ENCODE measurements at places on chromosomes 11 and 22. TPM values are rescaled to one million over a fixed set of nuclear protein-coding genes. Genes with fewer than 3 reads are reported as not detected.

Gene C11orf52
- 3.0 TPM for total RNA-seq

Gene SAA1
- not detected for total RNA-seq

Gene P2RY6
- total RNA-seq, result 0.38 TPM

Gene RASL10A
- 0.69 TPM for total RNA-seq

Gene APLNR
- total RNA-seq, result 0.50 TPM

Gene UBQLNL
- total RNA-seq, result 0.22 TPM

Gene PGA5
- total RNA-seq, result 1.0 TPM

Gene CHRNA10
- total RNA-seq, result 0.62 TPM

Gene CCDC87
- total RNA-seq, result 0.85 TPM

Gene TSSK2
- not detected for total RNA-seq

Gene ISX
- 0.39 TPM for total RNA-seq

Gene CELF1
- 113 TPM for total RNA-seq

Gene PLEKHB1
- 9.7 TPM for total RNA-seq

Gene UQCC3
- total RNA-seq, result 10.1 TPM

Gene PHLDB1
- 44.4 TPM for total RNA-seq

Gene CLCF1
- 0.81 TPM for total RNA-seq

Gene TRMT2A
- total RNA-seq, result 47.5 TPM

GRCh38 chr11:132095230-132096131, 725.1 kb downstream of the NTM start:
- ATAC-seq, result no peak

- no peak for ATAC-seq
Observed at GRCh38 chr11:20467487-20468185, 80.1 kb downstream of the PRMT3 start.

GRCh38 chr11:76515494-76515893, 70.7 kb downstream of the EMSY start:
- ATAC-seq, result no peak

- ATAC-seq, result peak; percentile 5
Observed at GRCh38 chr11:63488789-63489188, 2.2 kb downstream of the PLAAT5 start.

DNA sequence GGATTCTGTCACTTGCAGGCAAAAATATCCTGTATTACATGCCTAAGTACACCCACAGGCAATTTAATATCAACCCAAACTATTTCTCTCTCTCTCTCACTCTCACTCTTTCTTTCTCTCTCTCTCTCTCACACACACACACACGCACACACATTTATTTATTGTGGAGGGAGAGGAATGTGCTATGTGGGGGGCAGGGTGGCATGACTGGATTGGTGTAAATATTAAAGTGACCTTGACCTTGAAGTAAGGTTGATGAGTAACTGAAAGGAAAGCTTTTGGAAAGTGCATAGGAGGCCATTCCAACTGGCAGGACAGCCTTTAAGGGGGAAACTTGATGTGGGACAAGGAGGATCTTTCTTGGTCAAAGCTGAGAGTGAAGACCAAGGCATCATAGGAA, 589.7 kb upstream of the KIRREL3 start:
- no peak for ATAC-seq

GRCh38 chr22:36863281-36863680, 2.5 kb downstream of the NCF4 start:
- no peak for ATAC-seq

DNA sequence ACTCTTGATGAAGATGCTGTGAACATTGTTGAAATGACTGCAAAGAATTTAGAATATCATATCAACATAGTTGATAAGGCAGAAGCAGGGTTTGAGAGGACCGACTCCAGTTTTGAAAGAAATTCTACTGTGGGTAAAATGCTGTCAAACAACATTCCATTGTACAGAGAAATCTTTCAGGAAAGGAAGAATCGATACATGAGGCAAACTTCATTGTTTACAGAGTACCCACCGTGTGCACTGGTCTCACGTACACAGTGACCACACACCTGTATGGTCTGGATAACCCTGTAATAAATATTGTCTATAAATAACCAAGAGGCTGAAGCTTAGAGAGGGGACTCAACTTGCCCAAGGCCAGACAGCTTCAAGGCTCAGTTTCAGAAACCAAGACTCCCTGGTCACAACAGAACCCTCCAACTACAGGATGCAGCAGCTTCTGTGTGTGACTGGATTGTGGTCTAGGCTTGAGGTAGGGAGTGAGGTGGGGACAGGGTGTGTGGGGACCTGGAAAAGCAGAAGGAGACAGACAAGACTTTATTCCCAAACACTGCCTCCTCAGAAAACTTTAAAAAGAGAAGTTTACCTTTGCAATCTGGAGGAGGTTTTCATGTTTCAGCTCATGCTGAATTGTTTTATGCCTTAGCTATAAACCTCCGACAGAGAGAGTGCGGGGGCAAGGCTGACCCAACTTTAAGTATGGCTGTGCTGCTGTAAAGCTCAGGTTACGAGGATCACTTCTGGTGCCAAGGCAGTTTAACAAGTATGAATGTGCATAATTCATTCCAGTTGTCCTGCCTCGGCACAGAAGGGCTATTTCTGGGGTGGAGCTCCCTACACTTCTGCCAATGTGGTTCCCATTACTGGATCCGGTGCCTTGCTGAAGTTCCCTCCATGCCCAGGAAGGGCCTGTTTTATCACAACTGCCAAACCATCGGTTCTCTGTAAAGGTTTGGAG, 372.6 kb upstream of the NARS2 start:
- peak; percentile 91 for ATAC-seq

DNA sequence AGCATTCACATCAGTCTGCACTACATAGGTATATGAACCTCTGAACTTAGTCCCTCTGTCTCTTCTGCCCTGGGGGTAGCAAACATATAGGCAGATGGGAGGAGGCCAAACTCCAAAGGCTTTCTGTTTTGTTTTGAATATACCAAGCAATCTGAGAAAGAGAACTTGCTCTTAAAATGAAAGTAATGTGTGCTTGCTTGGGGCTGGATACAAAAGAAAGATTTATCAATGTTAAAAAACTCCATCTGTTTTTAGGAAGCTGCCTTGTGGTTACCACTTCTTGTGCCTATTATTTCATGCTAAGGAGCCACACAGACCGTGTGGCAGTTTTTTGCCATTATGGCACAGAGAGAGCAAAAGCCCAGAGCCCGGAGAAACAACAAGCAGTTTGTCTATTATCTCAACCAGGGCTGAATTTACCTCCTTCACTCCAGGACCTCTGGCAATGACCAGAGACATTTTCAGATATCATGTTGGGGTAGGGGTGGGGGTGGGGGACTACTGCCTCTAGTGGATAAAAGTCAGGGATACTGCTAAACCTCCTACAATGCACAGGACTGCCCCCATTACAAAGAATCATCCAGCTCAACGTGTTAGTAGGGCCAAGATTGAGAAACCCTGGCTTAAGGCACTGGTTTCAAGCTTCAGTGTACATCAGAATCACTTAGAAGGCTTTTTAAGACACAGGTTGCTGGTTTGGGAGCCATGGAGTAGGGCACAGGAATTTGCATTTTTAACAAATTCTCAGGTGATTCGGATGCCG, 124.2 kb downstream of the APIP start:
- ATAC-seq, result no peak

DNA sequence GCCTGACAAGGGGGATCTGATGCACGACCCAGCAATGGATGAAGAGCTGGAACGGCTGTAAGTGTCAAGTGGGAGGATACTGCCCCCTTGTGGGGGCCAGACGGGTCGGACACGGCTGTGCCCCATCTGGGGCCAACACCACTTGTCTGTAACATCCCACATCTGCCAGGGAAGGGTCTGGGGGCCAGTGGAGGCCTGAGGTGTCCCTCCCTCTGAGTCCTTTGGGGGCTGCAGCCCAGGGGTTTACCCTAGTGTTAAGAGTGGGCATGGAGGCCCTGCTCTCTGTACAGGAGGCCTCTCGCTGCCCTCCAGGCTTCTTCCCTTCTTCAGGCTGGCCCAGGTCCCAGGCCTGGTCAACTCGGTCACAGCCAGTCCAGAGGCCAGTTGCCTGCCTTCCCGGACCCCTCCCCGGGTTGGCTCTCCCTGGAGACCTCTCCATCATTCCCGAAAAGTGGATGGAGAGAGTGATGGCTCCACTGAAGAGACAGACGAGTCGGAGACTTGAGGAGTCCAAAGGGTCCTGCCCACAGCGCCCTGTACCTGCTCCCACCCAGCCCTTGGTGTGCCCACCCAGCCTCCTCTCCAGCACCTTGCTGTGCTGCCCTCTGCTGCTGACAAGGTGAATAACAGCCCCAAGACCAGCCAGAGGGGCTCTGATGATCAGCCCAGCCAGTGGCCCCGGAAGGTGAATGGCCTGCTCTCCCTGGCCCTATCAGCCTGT, 15.4 kb downstream of the ARFGAP2 start:
- peak; percentile 80 for ATAC-seq

- ATAC-seq, result no peak
Observed at GRCh38 chr22:38107692-38108515, 2.6 kb downstream of the BAIAP2L2 start.

DNA sequence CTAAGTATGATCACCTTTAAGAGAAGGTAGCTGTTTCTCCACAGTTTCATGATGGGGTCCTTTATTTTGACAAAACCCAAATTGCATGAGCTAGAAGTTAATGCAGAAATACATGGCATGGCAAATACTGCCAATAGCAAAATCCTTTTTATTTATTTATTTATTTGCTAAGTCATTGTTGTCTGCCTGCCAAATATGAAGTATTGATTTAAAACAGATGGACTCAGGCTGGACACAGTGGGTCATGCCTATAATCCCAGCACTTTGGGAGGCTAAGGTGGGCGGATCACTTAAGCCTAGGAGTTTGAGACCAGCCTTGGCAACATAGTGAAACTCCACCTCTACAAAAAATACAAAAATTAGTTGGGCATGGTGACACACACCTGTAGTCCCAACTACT, 52.4 kb downstream of the LARGE2 start:
- ATAC-seq, result no peak

DNA sequence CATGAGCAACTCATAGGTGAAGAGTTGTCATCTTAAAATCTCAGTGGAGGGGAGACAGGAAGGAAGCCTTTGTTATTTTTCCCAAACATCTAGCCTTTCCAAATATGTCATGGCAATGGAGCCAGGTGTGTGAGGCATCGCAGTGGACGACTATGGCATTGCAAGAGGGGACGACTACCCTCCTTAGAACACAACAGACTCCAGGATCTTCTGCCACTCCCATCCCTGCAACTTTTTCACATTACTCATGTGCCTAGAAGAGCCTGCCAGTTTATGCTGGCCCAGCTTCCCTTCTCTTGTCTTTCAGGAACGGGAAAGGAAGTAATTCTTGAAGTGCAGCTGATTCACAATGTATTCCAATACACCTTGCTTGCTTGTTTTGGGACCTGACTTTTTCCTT, 1008.4 kb downstream of the OPCML start:
- ATAC-seq, result no peak

DNA sequence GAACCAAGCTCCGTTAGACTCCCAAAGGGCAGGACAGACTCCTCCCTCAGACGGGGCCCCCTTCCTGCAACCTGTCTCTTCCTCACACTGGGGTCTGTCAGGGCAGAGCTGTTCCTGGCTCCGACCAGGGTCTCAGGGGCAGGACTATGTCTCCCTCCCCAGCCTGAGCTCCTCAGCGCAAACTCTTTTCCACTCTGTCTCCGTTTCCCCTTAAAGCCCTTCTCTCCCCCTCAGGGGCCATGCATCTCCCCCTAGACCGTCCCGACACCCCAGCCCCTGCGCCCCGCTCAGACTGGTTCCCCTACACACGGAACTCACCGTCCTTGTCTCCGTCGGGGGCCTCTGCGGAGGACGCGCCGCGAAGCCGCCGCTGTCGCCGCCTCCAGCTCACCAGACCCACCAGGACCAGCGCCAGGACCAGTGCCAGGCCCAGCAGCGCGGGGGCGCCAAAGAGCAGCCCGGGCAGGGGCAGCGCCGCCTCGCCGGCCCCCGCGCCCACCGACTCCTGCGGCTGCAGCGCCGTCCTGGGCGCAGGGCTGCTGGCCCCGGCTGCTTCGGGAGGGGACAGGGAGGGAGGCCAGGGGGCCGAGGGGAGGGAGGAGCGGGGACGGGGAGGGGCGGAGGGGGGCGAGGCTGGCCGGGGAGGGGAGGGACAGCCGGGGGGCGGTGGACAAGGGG, 684 bp downstream of the TNFRSF13C start:
- ATAC-seq, result peak; percentile 44

- no peak for ATAC-seq
Observed at GRCh38 chr11:65584723-65585171, 8.9 kb downstream of the EHBP1L1 start.

GRCh38 chr11:95920460-95921105, 3.3 kb downstream of the MTMR2 start:
- ATAC-seq, result no peak

DNA sequence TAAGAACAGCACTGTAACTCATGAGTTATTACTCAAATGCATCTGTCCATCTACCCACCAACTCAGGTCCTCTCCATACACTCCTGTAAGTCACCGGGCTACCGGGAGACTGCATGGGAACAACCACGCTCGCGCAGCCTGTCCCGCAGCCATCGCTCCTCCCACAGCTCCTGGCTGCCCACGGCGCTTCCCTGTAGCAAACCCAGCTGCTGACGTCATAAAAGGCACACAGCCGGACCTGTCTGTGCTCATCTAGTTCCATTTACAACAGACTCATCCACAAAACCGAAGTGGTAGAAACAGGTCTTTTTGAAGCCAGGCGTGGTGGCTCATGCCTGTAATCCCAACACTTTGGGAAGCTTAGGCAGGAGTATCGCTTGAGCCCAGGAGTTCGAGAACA, 23.4 kb upstream of the PACSIN2 start:
- no peak for ATAC-seq

GRCh38 chr11:106848526-106848925, 169.8 kb downstream of the GUCY1A2 start:
- no peak for ATAC-seq

DNA sequence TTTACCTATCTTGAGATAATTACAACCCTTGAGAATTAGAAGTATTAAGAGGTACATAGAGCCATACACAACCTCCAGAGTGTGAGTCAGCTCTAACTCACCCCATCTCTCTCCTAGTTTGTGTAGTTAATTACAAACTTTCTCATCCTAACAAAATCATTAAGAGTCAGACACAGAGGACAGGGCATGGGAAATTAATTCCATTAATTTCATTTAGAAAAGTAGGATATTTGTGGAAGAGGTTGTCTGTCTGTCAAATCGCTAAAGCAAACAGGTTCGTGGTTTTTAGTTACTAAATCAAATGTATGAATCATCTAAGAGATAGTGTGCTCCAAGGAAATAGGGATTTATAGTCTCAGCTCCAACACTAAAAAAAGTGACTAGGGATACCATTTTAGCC, 1261.4 kb upstream of the TENM4 start:
- ATAC-seq, result no peak

GRCh38 chr11:35393098-35393497, 26.3 kb downstream of the SLC1A2 start:
- peak; percentile 12 for ATAC-seq

DNA sequence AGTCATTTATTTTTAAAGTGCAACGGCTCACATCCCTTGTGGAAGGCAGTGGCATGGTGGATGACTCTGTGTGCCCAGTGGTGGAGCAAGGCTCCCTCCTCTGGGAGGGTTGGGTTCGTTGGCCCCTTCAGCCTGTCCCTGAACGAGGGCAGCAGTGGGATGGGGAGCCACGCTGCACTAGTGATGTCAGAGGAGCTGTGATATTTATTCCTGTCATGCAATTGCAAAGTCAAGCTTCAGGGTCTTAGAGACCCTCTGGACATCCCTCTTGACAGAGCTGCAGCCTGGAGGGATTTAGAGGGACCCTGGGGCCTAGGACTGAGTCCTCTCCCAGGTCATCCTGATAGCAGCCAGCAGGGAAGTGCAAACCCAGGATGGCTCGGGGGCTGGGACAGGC, 78.2 kb upstream of the NARS2 start:
- no peak for ATAC-seq
